ENCODE measurements at places on chromosomes 1 and 21. TPM values are rescaled to one million over a fixed set of nuclear protein-coding genes. Genes with fewer than 3 reads are reported as not detected.

CSF1 gene
- polyA plus RNA-seq, result 32.2 TPM

PMVK gene
- polyA plus RNA-seq, result 39.0 TPM

AQP10 gene
- polyA plus RNA-seq, result 1.4 TPM

KRTAP12-2 gene
- polyA plus RNA-seq, result not detected

TRIM17 gene
- 1.0 TPM for polyA plus RNA-seq

C1orf141 gene
- polyA plus RNA-seq, result 0.82 TPM

NIPAL3 gene
- polyA plus RNA-seq, result 14.0 TPM

MXRA8 gene
- polyA plus RNA-seq, result 65.0 TPM

EIF3I gene
- 255 TPM for polyA plus RNA-seq

ZNF692 gene
- polyA plus RNA-seq, result 58.5 TPM

ESPN gene
- 2.1 TPM for polyA plus RNA-seq

KCNJ15 gene
- polyA plus RNA-seq, result 46.7 TPM

TMPRSS15 gene
- polyA plus RNA-seq, result 0.01 TPM

CHI3L2 gene
- polyA plus RNA-seq, result 75.6 TPM

FCN3 gene
- polyA plus RNA-seq, result 489 TPM

PDE9A gene
- 5.3 TPM for polyA plus RNA-seq

TRAF3IP3 gene
- 15.7 TPM for polyA plus RNA-seq

COG2 gene
- polyA plus RNA-seq, result 12.4 TPM

CYP4B1 gene
- 150 TPM for polyA plus RNA-seq
